ENCODE measurements at places on chromosomes 1 and 21.

GRCh38 chr1:11453742-11454491 is 25.0 kb upstream of the DISP3 start:
- no peak for DNase-seq

- DNase-seq = no peak
Measured at GRCh38 chr1:23616292-23616824, 57.1 kb upstream of the ID3 start.

DNA sequence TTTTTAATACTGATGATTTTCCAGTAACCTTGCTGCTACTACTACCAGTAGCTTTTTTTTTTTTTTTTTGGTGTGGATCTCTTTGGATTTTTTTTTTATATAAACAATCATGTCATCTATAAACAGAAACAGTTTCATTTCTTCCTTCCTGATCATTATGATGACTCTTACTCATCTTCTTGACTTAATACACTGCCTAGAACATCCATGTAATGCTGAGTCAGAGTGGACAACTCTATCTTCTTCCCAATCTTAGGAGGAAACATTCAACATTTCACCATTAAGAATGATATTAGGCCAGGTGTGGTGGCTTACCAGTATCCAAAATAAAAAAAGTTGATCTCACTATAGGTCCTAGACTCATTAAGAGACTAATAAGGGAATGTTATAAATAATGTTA is 69.1 kb downstream of the RUSC1 start:
- no peak for DNase-seq

DNA sequence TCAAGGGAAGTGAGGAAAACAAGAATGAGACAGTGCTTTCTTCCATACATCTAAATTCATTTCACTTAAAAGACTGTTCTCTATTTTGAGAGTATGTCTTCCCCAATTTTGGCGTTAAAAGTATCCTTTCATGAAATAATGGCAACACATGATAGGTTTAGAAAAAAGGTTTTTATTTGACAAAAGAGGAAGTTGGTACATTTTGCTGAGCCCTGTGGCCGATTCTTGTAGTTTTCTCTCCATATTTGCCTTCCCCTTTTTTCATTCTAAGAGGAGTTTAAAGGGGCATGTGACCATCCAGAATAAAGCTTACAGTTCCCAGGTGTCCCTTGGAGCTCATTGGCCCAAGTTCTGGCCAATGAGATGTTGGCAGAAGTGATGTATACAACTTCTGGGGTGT is 140.4 kb upstream of the KCNE2 start:
- no peak for DNase-seq

GRCh38 chr1:239858057-239858456 is 233.6 kb upstream of the FMN2 start:
- no peak for DNase-seq

DNA sequence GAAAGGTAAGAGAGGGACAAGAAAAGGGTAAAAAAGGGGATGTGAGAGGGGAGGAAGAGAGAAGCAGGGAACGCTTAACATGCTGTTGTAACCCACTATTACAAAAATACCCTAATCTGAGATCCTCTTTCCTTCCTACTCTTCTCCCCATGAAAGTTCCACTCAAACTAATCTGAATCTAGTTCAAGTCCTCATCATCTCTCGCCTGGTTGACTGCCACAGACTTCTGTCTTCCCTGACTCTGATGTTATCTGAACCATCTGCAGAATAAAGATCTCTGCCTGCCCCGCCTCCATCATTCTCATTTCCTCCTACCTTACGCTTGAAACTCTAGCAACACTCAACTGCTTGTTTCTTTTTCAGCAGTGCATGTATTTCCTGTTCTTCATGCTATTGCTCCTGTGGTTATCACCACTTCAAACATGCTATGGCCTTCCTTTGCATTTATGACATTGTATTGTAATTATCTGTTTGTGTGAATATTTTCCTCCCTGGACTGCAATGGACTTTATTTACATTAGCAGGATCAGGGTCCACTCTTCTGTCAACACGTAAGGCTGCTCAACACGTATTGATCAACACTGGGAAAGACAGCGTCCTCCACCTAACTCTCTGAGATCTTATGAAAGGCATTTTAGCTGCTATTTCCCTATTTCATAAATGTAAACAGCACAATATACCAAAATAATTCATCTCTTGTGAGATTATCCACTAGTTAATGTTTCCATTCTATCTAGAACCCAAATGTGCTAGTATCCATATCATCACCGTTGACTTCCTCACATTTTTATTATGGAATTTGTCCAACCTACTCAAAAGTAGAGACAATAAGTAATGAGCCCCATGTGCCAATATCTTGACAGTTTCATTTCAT is 215.5 kb upstream of the USP25 start:
- DNase-seq = no peak

- DNase-seq = no peak
Measured at GRCh38 chr1:29991815-29992214, 731.6 kb downstream of the MATN1 start.

DNA sequence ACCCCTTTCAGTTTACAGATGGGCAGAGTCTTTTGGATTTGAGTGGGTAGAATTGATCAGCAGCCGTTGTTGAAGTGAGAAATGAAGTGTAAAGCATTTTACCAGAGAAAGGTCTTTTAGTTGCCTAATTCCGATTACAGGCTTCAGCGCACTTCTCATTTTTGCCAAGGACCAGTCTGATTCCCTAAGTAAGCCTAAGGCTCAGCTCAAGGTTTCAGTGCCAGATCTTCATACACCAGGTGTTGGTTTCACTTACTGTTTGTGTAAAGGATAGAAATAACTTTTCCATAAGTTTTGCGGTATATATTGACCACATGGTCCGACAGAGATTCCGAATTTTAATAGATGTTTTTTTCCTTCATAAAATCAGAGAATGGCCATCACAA is 83.9 kb upstream of the BMP8A start:
- DNase-seq = no peak

DNA sequence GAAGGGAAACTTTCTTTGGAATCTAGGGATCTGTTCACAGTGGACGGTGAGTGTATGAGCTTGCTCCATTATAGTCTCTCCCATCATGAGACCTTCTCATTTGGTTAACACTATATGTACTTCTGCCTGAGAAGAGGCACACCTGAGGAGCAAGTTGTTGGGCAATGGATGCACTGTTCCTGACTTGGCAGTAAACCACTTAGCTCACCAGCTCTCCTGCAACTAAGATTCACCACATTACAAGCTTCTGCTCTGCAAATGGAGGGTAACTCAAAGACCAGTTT is 10.2 kb downstream of the MACF1 start:
- no peak for DNase-seq

DNA sequence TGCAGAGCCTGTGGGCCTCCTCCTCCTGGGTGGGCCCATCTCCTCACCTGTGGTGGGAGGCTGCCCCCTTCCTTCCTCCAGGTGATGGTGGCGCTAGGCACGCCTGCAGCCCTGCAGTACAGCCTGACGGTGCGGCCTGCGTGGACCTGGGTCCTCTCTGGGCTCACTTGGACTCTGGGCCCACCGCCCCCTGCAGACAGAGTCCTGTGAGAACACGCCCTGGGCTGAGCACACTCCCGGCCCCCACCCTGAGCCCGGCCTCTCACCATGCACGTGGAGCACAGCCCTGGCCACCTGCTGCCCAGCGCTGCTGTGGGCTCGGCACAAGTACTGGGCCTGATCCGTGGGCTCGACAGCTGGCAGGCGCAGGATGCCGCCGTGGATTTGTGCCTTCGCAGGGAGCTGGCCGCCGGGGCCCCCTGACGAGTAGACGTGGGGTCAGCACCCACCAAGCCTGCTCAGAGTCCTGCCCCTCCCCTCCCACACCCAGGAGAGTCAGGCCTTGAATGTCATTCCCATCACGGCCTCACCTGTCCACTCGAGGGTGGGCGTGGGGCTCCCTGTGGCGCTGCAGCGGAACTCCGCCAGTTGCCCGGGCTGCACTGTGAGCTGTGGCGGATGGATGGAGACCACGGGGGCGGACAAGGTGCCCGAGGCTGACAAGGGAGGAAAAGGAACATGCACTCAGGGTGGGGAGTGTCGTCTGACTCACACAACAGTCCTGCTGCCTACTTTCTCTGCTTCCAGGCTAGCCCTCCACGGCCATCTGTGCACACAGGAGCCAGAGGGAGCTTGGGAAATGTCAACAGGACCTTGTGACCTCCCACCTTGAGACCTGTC is 43.4 kb downstream of the LDLRAD2 start:
- no peak for DNase-seq

DNA sequence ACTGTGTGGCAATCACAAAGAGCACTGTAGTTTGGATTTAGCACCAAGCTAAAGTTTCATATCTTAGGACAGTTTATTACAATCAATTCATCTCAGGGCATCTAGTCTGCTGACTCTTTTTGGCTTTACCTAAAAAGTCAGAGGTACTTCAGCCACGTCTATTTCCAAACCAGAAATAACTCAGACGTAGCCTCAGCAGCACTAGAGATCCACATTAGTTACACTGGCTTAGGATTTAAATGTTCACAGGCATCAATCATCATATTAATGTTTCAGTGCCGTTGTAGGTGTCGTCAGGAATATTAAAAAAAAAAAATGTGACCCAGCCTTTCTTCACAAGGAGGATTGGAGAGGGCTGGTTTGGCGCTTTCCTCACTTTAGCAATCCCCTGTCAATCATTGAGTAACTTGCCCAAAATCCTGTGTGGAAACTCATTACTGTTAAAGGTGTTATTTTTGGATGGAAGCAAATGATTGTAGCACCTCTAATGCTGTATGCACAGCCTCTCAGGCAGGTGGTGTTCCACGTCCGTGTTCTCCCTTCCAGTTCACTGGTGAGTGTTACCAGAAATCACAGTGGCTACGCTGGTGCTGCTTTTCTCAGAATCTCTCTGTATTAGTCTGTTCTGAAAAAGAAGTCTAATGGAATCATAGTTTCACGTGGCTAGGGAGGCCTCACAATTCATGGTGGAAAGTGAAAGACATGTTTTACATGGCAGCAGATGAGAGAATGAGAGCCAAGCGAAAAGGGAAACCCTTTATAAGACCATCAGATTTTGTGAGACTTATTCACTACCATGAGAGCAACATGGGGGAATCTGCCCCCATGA is 45.4 kb downstream of the NEK7 start:
- no peak for DNase-seq

DNA sequence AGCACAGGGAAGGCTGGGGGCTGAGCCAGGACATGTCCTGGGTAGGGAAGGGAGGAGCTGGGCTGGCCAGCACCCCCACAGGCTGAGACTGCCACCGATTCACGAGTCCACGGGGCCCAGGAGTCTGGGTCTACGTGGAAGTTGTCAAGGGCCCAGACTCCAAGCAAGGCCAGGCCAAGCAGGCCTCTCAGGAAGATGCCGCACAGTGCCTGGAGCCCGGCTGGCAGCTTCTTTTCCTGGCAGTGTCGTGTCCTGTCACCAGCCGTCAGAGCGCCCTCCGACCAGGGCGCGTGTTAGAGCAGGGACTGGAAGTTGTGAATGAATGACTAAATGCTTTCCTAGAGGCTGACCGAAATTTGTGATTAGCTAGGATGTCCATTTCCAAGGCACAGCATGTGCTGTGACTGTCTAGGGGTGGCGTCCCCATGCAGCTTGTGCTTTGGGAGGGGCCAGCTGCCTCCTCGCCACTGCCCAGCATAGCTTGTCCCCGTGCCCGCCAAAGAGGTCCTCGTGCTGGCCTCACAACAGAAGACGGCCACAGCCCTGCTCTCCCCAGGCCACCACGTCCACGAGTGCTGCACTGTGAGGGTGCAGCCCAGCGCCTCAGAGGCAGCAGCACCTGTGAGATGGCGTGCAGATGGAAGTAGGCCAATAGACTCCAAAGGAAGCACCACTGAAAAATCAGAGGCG is 147.4 kb upstream of the COL6A1 start:
- no peak for DNase-seq

- no peak for DNase-seq
Measured at GRCh38 chr1:63671514-63671913, 78.3 kb downstream of the PGM1 start.

- DNase-seq = no peak
Measured at GRCh38 chr1:107546576-107546975, 405.7 kb downstream of the NTNG1 start.

DNA sequence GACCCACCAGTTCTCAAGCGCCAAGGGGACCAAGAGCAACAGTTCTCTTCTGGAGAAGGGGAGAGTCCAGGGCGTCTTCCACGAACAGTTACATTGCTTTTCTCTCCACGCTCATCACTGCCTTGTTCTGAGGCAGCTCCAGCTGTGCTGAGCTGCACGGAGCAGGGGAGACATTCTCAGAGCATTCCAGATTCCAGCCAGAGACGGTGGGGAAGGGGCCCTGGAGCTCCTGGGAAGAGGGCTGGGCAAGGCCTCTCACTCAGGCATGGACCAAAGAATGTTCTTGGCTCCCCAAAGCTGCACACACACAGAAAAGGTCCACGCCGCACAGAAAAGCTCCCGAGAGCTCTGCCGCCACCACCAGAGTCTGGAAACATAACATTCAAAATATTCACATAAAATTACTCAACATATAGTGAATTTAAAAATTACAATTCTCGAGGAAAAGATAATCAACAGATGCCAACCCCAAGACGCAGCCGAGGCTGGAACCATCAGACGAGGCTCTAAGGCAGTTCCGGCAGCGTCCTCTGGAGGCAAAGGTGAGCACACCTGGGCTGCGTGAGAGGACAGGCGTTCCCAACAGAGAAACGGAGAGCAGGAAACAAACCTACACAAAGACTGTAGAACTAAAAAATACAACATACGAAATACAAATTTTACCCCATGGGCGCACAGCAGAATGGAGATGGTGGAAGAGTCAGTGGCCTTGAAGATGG is 40.5 kb downstream of the UBE2G2 start:
- no peak for DNase-seq

DNA sequence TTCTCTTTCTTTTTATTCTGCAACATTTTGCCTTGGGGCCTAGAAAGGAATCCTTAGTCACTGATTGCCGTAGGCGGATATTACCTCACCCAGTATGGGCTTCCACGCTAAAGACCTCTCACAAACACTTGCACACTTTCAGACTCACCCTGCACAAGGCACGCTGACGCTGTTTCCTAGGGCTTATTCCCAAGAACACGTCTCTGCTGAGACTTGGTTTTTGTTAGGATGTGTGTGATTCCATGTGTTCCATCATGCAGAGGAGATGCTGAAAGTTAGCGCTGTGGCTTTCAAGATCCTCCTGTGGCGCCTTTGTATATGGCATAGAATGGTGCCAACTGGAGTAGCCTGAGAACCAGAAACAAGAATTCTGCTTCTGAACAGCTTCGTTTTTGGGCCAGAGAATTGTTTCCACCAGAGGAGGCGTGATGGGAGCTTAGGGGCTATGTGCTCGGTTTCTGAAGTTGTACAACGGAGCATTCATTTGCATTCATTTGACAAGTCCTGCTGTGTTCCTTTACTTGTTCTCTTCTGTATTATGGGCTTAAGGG is 297.0 kb downstream of the DISC1 start:
- DNase-seq = no peak

- no peak for DNase-seq
Measured at GRCh38 chr1:107883562-107883961, 81.4 kb downstream of the VAV3 start.

DNA sequence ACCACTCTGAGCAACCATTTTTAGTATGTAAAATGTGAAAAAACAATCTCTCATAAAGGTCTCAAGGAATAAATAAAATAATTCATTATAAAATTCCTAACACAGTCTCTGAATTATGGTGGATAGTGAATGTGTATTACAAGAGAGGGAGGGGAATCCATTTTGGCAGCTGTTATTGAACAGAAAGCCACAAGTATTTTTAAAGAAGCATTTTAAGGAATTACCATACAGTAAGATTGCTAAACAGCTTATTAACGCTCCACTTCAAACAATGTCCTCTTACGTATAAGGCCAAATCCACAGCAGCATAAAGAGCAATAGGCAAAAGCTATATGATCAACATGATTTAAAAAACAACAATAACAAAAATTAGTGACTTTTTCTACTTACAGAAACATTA is 18.4 kb downstream of the PIGK start:
- no peak for DNase-seq

- no peak for DNase-seq
Measured at GRCh38 chr1:219717536-219717935, 104.6 kb upstream of the ZC3H11B start.
